ENCODE measurements at places on chromosomes 1 and 21.

- DNase-seq, result no peak
Measured at GRCh38 chr1:93703643-93704042, 22.0 kb upstream of the BCAR3 start.

- DNase-seq, result no peak
Measured at GRCh38 chr1:41864471-41865040, 54.2 kb downstream of the HIVEP3 start.

DNA sequence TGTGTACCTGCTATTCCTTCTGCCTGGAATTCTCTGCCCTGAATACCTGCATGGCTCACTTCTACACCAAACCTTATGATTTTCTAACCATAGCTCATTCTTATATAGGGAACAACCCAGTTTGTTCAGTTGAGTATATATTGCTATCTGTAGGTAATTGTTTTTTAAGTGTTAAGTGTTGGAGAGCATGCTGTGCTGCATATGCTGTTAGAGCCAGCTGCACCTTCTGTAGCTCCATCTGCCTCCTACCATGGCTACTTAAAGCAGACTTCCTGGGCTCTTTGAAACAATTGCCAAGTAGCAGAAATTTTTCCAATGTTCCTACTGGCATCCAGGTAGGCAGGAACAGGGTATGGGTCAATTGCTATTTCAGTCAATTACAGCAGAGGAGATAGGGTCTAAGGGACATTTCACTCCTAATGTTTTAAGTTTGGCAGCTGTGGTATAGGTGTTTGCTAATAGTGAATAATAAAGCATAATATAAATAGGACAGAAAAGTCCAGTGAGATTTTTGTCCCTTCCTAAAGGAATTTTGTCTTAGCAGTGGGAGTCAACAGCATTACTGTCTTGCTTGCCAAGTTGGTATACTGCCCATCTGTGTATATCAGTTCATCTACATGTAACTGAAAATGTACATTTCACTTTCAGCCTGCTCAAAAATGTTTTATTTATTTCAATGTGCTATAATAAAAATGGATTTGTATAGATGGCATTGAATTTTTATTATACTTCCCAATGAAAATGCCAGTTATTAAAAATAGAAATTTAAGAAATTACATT lies 34.0 kb upstream of the C1orf115 start:
- no peak for DNase-seq

DNA sequence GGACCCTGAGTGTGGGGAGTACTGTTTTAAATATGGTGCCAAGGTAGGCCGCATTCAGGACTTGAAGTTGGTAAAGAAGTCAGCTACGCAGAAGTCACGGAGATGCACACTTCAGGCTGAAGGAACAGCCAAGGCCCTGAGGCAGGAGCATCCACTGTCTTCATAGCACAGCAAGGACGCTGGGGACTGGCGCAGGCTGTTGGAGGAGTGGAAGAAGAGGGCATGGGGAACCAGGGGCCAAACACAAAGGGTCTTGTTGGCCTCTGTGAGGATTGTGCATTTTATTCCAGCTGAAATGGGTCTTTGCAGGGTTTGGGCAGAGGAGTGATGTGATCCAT lies 16.6 kb downstream of the DNAJC16 start:
- DNase-seq, result no peak

DNA sequence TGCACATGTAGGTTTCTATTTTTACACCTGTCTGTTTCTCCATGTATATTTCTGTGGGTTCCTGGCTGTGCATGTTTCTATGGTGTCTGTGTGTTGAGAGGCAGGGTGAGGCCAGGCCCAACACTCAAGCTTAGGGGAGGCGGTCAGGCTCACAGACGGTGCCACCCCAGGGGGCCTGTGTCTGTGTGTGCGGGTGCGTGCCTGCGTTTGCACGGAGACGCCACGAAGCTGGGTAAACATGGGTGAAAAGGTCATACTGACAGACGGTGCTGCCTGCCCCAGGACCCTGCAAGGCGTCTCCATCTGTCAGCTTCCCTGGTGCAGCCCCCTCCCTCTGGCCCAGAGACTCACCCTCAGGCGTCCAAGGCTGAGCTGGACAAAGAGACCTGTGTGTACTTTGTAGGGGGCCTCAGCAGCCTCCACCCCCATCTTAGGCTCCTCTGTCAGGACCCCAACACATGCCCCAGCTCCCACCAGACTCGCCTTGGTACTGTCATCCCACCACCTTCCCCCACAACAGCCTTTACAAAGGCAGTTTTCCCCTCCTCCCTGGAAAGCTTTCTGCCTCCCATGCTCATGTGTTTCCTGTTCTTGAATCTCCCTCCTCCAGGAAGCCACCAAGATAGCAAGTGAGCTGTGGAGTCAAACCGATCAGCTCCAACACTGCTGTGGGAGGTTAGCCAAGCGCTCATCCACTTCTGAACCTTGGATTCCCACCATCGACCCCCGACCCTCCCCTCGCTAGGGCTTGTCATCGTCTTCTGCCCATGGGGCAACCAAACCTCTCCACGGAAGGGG lies 34.1 kb downstream of the PTPRF start:
- DNase-seq, result no peak

DNA sequence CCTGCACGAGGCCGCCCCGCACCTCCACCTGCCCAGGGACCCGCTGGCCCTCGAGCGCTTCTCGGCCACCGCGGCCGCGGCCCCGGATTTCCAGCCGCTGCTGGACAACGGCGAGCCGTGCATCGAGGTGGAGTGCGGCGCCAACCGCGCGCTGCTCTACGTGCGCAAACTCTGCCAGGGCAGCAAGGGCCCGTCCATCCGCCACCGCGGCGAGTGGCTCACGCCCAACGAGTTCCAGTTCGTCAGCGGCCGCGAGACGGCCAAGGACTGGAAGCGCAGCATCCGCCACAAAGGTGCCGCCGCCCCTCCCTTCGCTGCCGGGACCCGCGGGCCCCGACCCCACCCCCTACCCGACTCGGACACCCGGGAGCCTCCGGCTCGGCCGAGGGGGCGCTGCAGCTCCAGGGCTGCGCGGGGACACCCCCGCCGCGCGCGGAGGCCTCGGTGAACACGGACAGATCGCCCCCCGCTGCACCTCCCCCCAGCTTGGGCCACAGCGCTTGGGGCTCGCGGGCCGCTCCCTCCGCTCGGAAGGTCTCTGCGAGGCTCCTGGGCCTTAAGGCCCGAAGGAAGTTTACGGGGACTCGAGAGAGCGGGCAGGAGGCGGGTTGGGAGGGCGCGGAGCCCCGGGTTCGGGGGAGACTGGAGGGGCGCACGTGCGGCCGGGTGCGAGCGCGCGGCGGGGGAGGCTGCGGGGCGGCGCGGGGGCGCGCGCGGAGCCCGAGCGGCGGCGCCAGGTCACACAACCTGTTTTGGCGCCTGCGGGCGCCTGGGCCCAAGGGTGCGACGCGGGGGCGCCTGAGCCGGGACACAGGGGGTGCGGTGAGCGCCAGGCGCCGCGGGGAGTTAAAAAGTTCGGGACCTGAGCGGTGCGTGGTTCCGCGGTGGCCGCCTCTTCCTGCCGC lies 1.2 kb downstream of the SAMD11 start:
- DNase-seq, result no peak

GRCh38 chr21:42001781-42002180 lies 8.4 kb downstream of the ZBTB21 start:
- DNase-seq, result no peak

GRCh38 chr1:8976896-8977450 lies 31.3 kb downstream of the CA6 start:
- no peak for DNase-seq

- no peak for DNase-seq
Measured at GRCh38 chr1:111597426-111597825, 22.2 kb upstream of the RAP1A start.

- no peak for DNase-seq
Measured at GRCh38 chr1:36822648-36823047, 211.7 kb downstream of the GRIK3 start.

DNA sequence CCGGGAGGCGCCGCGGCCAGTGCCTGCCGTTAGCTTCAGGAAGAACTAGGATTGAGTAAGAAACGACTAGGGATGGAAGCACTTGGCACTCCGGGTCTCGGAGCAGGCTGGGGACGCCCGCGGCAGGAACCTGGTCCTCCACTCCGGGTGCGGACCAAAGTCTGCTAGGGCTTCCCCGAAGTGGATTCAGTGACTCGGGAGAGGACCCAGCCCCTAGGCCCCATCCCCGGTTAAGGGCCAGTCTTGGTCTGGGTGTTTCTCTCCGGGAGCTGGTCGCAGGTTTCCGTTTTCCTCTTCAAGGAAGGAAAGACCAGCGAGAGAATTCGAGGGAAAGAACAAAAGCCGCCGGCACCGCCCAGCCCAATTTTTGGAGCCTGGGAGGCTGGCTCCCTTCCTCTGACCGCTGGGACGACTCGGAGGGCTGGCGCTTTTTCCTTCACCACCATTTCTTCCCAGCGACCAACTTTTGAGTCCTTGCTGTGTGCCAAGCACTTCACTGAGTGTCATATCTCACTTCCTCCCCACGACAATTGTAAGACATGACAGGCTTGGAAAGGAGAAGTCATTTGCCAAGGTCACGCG lies 16.8 kb upstream of the STMN1 start:
- DNase-seq, result no peak

DNA sequence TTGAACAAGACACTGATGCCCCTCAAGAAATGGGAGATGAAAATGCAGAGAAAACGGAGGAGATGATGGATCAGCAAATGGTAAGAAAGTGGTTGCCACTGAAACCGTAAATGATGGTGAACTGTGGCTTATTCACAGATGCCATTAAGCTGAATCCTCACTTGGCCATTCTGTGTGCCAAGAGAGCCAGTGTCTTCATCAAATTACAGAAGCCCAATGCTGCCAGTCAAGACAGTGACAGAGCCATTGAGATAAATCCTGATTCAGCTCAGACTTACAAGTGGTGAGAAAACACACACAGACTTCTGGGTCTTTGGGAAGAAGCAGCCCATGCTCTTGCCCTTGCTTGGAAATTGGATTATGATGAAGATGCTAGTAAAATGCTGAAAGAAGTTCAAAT lies 52.5 kb downstream of the NBPF6 start:
- no peak for DNase-seq

DNA sequence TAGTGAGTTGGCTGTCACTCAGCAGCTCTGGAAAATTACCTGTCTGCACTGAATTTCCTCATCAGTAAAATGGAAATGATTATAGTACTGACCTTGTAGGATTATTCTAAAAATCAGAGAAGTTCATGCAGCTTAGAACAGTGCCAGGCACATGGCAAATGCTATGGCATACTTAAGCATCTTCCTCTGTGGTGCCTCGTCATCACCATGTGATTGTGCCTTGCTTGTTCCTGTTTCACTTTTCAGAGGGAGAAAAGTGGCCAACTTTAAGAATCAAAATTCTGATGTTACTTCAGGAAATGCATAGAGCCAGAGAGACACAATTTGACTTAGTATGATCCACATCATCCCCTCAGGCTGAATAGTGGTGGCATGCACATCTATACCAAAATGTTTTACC lies 203.6 kb downstream of the ROR1 start:
- no peak for DNase-seq

DNA sequence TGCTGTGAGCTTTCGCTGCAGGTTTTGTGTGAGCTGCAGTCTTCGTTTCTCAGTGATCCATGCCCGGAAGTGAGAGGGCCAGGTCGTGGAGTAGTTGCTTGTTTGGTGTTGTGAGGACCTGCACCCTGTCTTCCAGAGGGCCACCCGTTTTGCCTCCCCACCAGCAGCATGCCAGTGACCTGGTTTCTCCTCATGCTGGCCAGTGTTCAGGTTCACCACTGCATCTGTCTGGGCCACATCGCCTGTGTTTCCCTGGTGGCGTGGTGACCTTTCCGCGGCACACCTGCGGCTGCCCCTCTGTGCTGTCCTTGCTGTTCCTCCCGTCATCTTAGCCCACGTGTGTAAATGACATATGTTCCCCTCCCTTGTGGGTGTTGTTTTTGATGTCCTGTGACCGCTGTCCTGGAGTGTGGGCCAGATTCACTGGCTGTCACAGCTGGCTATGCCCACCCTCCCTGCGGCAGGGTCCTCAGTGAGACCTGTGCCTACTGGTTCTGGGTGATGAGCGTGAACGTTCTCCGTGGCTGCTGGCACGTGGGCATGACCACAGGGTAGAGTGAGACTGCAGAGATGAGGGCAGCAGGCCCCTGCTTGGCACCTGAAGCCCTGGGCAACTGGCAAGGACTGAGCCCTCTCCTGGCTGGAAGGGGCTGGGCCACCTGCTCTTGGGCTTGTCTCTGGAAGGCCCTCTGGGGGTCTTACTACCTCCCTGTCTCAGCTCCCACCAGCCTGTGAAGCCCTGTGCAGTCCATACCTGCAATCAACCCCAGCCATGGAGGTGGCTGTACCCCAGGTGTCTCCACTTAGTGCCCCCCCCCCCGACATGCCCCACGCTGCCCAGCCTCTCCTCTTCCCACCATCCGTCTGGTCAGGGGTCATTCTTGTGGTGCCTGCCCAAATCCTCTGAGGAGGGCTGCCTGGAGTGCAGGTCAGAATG lies 7.3 kb downstream of the IBA57 start:
- no peak for DNase-seq

DNA sequence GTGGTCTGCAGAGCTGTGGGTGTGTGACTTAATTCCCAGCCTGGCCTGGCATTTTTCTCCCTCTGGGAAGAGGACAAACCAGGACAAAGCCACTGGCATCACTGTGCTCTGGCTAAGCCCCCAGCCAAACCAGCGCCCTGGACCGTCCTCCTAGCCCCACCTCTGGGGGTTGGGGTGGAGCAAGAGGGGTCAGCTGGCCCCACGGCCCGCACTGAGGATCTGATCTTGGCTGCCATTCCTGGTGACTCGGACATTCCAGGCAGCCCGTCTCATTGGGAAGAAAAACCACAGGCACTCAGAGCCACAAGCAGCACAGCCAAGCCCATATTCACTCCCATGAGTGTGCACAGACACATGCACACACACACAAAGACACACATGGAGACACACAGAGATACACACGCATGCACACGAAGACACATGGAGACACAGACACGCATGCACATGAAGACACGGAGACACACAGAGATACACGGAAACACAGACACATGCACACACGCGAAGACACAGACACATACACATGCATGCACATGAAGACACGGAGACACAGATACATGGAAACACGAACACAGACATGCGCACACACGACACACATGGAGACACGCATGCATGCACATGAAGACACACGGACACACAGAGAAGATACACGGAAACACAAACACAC lies 2.3 kb upstream of the MXRA8 start:
- no peak for DNase-seq

DNA sequence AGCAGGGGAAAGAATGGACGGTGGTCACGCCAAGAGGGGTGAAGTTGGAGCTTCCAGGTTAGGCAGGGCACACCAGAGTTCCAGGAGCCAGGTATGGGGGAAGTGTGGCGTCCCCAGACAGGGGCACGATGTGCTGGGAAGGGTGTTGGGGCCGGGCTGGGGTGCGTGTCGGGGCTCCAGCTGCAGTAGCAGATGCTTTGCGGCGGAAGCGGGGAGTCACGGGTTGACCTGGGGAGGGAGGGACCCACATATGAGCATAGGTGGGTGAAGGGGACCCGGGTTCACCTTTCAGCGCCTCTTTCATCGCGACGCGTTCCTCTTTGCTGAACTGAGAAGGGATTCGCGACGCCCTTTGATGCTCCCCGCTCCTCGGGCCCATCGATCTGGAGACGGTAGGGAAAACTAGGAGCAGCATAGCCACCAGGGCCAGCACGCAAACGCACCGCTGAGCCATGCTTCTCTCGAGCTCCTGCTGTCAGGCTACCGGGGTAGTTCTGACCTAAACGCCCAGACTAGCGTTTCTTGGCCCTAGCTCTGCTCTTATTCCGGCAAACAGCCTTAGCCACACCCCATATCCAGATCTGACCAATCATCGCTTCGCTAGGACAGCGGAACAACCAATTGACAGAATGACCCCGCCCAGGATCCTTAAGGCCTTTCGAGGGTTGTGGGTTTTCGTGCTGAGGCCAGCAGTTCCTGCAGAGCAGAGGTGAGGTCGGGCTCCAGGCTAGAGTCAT lies at the start of gene PM20D1:
Gene PM20D1, minus strand, starts transcription at position 514 of the 737 bp plus-strand sequence. Its CDS starts 60 bp downstream, at position 454.
- DNase-seq, result peak; percentile 43
